ENCODE measurements at places on chromosomes 7 and 10. TPM values are rescaled to one million over a fixed set of nuclear protein-coding genes. Genes with fewer than 3 reads are reported as not detected.

GRCh38 chr10:30437031-30437841 lies 3.3 kb downstream of the MAP3K8 start:
- H3K27me3 ChIP-seq, result no peaks in the 10 kb centered on the region
- peaks cover 23% of the 10 kb centered on the region for H3K36me3 ChIP-seq
- H3K4me3 ChIP-seq, result peak overlapping the region; percentile 96
- peaks cover 32% of the 10 kb centered on the region for H3K4me1 ChIP-seq

GRCh38 chr10:12667052-12667451 lies 317.7 kb downstream of the CAMK1D start:
- no peak overlapping the region for H3K27ac ChIP-seq
- H3K4me3 ChIP-seq, result no peak overlapping the region
- no peaks in the 10 kb centered on the region for H3K27me3 ChIP-seq
- no peaks in the 10 kb centered on the region for H3K4me1 ChIP-seq
- DNase-seq, result no peak

DNA sequence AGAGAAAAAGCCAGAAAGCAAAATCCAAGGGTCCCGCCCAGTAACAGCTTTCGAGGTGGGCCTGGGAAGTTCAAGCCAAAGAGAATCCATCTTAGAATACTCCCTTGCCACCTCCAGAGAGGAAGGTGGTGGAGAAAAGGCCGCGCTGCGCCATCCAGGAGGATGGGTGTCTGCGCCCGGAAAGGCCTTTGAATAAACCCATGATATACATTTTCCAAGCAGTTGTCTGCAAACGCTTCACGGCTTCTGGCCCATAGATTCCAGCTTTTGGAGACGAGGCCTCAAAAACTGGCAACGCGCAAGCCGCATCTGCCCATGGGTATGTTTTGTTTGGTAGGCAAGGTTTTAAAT lies 17.8 kb downstream of the RGS10 start:
- no peaks in the 10 kb centered on the region for H3K27me3 ChIP-seq
- H3K4me3 ChIP-seq, result no peak overlapping the region
- DNase-seq, result no peak
- peaks cover 34% of the 10 kb centered on the region for H3K36me3 ChIP-seq

The COBL gene
- total RNA-seq, result 6.3 TPM

The PNLIPRP1 gene
- not detected for total RNA-seq

The FOXI2 gene
- total RNA-seq, result 0.59 TPM

The HOXA2 gene
- 2.5 TPM for total RNA-seq

- no peaks in the 10 kb centered on the region for H3K27me3 ChIP-seq
- H3K27ac ChIP-seq, result no peak overlapping the region
- H3K4me3 ChIP-seq, result no peak overlapping the region
- H3K36me3 ChIP-seq, result peaks cover 33% of the 10 kb centered on the region
- H3K4me1 ChIP-seq, result no peaks in the 10 kb centered on the region
- DNase-seq, result no peak
Measured at GRCh38 chr10:70090951-70091350, 38.3 kb downstream of the MACROH2A2 start.

GRCh38 chr7:128121711-128122530 lies 90.7 kb upstream of the LRRC4 start:
- no peak overlapping the region for H3K27ac ChIP-seq
- DNase-seq, result no peak
- H3K4me3 ChIP-seq, result peak overlapping the region; percentile 20
- no peaks in the 10 kb centered on the region for H3K27me3 ChIP-seq
- H3K4me1 ChIP-seq, result no peaks in the 10 kb centered on the region

The SPAM1 gene
- total RNA-seq, result not detected

- peak overlapping the region; percentile 98 for H3K4me3 ChIP-seq
- DNase-seq, result peak; percentile 63
- no peaks in the 10 kb centered on the region for H3K4me1 ChIP-seq
- no peaks in the 10 kb centered on the region for H3K36me3 ChIP-seq
- no peaks in the 10 kb centered on the region for H3K27me3 ChIP-seq
Measured at GRCh38 chr7:35799846-35800717, 775 bp upstream of the SEPTIN7 start.

The IFIT1B gene
- total RNA-seq, result not detected

GRCh38 chr7:105952917-105953595 lies 10.0 kb upstream of the CDHR3 start:
- no peak overlapping the region for H3K27ac ChIP-seq
- no peaks in the 10 kb centered on the region for H3K27me3 ChIP-seq
- H3K4me3 ChIP-seq, result no peak overlapping the region
- H3K36me3 ChIP-seq, result no peaks in the 10 kb centered on the region
- DNase-seq, result no peak

The FRAT1 gene
- 6.8 TPM for total RNA-seq

The OR2A5 gene
- total RNA-seq, result not detected

- H3K4me1 ChIP-seq, result no peaks in the 10 kb centered on the region
- H3K4me3 ChIP-seq, result no peak overlapping the region
- no peaks in the 10 kb centered on the region for H3K36me3 ChIP-seq
- DNase-seq, result no peak
- H3K27ac ChIP-seq, result no peak overlapping the region
Measured at GRCh38 chr10:71429929-71430328, 33.2 kb downstream of the CDH23 start.

The FEZF1 gene
- total RNA-seq, result not detected

The RAMP3 gene
- 108 TPM for total RNA-seq

The CCDC3 gene
- total RNA-seq, result 156 TPM

DNA sequence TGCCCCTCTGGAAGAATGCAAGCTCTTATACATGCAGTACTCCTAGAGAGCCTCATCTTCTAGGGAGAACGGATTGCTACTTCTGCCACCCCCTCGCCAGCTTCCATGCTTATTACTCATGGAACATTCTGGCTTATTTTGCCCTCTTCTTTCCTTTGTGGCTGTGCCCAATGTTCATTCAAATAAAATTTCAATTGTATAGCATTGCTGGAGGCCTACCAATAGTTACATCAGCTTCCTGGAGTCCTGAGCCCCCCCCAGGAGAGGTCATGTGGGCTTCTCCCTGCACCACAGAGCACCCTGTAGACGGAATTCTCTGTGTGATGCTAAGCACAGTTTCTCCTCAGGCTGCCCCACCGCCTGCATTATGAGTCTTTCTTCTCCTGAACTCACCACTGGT lies 1094.0 kb downstream of the KCNMA1 start:
- DNase-seq, result no peak
- H3K4me1 ChIP-seq, result no peaks in the 10 kb centered on the region
- H3K27me3 ChIP-seq, result no peaks in the 10 kb centered on the region
- peak overlapping the region; percentile 53 for H3K27ac ChIP-seq

GRCh38 chr7:104362756-104363155 lies 34.4 kb downstream of the LHFPL3 start:
- no peaks in the 10 kb centered on the region for H3K36me3 ChIP-seq
- no peak for DNase-seq
- no peak overlapping the region for H3K27ac ChIP-seq
- H3K4me1 ChIP-seq, result no peaks in the 10 kb centered on the region
- H3K4me3 ChIP-seq, result no peak overlapping the region

DNA sequence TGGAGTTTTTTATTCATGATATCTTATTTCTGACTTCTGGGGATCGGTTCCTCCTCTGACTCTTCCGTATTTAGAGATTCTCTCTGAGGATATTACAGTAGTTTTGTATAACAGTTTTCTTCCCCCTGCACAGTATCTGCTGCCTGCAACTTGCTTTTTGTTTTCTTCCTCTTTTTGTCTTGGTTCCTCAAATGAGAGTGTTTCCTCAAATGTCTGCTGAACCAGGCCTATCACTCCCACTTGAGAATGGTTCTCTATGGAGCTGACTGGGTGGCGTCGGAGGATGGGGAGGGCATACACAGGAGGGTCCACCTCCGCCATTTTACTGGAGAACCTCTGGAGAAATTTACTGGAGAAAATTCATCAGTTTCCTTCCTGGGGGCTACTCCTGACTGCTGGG lies 27.7 kb downstream of the ARHGAP22 start:
- no peaks in the 10 kb centered on the region for H3K27me3 ChIP-seq
- H3K36me3 ChIP-seq, result no peaks in the 10 kb centered on the region
- H3K4me1 ChIP-seq, result no peaks in the 10 kb centered on the region
- H3K4me3 ChIP-seq, result no peak overlapping the region
- no peak overlapping the region for H3K27ac ChIP-seq

The LLCFC1 gene
- not detected for total RNA-seq

GRCh38 chr7:114047889-114048288 lies 129.1 kb upstream of the PPP1R3A start:
- no peak overlapping the region for H3K27ac ChIP-seq
- peaks cover 11% of the 10 kb centered on the region for H3K4me1 ChIP-seq
- peak overlapping the region; percentile 24 for H3K4me3 ChIP-seq

GRCh38 chr7:130114776-130115175 lies 44.4 kb downstream of the KLHDC10 start:
- no peaks in the 10 kb centered on the region for H3K4me1 ChIP-seq
- no peaks in the 10 kb centered on the region for H3K27me3 ChIP-seq
- no peak overlapping the region for H3K27ac ChIP-seq
- no peak overlapping the region for H3K4me3 ChIP-seq

The LRRD1 gene
- not detected for total RNA-seq

GRCh38 chr10:106023329-106023728 lies 1141.2 kb downstream of the SORCS1 start:
- no peak overlapping the region for H3K27ac ChIP-seq
- no peak for DNase-seq
- no peaks in the 10 kb centered on the region for H3K36me3 ChIP-seq
- no peak overlapping the region for H3K4me3 ChIP-seq

- no peaks in the 10 kb centered on the region for H3K27me3 ChIP-seq
- H3K36me3 ChIP-seq, result no peaks in the 10 kb centered on the region
- peak overlapping the region; percentile 83 for H3K27ac ChIP-seq
- peak; percentile 88 for DNase-seq
- H3K4me3 ChIP-seq, result no peak overlapping the region
Measured at GRCh38 chr7:46603780-46604179, 682.7 kb upstream of the IGFBP3 start.
